Stimulated activated CD8-positive, alpha-beta memory T cell treated with anti-CD3 and anti-CD28 coated beads, Interleukin-7, amount 100 ng/mL, for 24 hours (primary cell): ENCODE measurements at places on chromosomes 12 and 14.
A peak's percentile ranks its signal among the peaks of the same experiment; 100 is the strongest.

DNA sequence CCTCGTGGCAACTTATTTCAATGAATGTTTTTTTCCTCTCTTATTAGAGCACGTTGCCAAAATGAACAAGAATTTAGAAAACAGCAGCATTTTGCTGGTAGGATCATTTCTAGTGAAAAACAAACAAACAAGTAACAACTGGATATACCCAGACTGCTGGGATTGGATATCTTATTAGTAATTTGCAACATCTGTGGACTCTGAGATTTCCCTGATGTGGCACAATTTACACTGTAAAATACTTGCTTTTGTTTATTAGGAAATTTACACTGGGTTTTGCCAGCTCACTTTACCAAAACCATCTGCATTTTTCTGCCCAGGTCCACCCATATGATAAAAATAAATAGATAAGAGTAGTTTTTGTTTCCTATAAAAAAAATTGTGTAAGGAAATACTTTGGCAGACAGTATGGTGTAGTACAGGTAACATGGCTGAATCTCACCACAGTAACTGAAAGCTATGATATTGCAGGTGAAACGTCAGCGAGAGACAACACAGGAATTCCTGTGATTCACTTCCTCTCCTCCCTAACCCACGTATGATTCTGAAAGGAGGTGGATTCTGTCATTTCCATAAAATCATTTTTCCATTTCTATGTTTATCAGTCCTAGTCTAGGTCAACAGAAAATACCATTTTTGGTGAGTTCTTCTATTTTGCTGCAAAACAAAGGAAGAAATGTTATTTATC, 176.2 kb upstream of the NOVA1 start:
- DNase-seq, result no peak

- DNase-seq, result no peak
Measured at GRCh38 chr14:73747379-73748211, 33.4 kb upstream of the PNMA1 start.

GRCh38 chr12:23686095-23686494, 263.4 kb downstream of the SOX5 start:
- DNase-seq, result no peak

GRCh38 chr12:122099856-122100255, 21.3 kb downstream of the MLXIP start:
- no peak for DNase-seq

- no peak for DNase-seq
Measured at GRCh38 chr12:131704509-131704908, 6.4 kb upstream of the SFSWAP start.

DNA sequence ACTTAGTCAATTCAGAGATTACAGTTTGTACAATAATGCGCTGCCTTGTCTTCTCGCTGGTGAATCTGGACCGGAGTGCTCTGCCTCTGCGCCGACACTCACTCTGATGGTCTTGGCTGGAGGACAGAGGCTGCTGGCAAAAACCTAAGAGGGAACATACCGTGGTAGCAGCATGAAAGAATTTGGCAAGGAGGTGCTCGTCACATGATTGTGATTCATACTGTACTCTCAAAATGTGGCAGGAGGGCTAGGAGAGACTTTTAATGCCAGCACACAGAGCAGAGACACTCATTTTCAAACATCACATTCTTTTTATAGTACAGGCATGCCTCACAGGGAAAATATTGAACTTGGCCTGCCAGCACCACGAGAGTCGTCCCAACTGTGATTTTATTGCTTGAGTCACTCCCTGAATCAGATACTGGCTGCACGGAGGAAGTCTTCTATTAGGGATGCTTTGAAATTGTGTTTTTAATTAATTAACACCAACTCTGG, 67.8 kb downstream of the HMGA2 start:
- no peak for DNase-seq

GRCh38 chr12:12892681-12893141, 1.3 kb downstream of the GPRC5A start:
- DNase-seq, result no peak

DNA sequence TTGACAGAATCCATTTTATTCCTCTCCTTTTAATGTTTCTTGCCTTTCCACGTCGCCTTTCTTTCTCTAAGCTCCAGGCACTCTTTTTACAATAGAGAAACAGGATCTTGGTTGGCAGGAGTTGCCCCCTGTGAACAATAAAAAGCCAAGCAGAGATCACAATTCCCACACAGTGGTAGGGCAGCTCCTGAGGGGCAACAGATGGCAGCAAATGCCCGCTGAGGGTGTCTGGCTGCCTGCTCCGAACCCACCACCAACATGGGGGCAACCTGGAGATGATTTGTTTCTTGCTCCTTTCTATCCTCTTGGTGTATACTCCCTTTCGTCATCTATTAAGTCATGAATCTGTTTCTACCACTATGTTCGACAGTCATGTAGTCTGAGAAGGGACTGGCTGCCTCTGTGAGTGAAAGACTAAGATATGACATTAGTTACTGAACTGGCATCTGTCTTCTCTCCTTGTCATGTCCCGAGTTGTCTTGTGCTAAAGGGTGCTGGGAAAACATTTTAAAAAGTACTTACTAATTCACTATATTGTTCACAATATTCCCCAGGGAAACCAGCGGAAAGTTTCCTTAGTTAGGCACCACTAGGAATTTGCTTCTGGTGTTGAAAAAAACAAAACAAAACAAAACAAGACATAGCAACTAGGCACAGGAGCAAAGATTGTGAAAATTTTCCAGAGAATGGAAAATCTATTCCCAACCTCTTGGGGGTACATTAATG, 170.1 kb downstream of the STXBP6 start:
- no peak for DNase-seq

DNA sequence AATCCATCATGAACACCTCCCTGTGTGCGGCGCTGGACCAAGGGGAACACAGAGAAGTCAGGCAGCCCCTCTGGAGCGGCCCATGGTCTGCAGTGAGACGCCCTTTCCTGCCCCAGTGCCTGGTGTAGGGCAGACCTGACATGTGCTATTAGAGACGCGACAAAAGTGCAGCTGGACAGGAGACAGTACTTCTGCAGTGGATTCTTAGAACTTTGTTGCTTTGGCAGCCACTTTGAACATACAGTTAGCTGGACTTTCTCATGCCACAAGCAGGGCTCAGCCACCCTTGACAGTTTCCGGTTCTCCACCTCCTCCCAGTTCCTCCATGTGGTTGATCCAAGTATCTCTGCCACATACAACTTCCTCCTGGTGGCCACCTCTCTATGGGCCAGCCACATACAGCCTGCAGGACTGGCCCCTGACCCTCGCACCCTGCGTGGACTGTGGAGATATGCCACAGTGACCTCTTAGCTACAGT, 45.9 kb downstream of the LGMN start:
- DNase-seq, result no peak

- DNase-seq, result no peak
Measured at GRCh38 chr12:114936148-114937079, 252.4 kb upstream of the TBX3 start.

- no peak for DNase-seq
Measured at GRCh38 chr14:105876829-105877228, 350.4 kb downstream of the TMEM121 start.

DNA sequence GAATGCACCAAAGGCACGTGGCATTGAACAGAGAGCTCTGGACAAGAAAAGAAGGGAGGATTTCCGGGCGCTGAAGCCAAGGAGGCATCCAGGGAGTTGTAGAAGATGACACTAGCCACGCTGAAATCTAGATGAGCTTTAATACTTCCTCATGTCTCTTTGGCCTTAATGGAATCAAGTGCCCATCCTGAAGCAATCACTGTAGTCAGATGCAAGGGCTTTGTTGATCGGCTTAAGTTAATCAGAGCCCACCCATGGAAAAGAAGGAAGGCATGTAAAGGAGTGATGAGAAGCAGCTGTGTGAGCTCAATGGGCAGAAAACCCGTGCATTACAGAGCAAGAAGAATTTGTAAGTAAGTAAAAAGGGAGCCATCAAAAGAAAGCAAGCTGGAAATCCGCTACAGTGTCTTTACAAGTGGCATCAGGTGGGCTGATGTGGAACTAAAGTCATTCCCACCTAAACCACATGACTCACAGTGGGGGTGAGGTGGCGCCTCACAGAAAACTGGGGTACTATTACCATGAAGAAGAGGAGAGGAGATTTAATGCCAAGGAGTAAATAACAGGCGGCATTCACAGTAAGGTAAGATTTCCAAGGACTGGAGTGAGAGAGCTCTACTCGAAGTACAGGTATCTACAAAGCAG, 48.4 kb downstream of the NDUFA12 start:
- DNase-seq, result no peak

- DNase-seq, result no peak
Measured at GRCh38 chr14:30854492-30854891, 19.9 kb upstream of the COCH start.

DNA sequence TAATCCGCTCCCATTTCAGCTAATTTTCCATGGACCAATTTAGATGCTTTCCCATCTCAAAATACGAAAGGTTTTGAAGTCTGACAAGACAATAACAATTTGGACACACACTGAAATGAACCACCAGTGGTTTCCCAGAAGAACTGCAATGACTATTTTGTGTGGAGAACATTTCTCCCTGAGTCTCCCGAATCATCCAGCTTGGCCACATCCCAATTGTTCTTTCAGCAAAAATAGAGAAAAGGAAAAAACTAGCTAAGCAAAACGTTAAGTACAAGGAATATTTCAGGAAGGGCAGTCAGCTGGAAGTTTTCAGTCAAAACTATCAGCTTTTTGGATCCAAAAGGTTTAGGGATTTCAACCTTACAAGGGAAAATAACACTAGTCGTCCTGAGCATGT, 390.6 kb downstream of the KCNH5 start:
- no peak for DNase-seq

- DNase-seq, result no peak
Measured at GRCh38 chr12:53324113-53324778, 2.8 kb upstream of the AAAS start.

DNA sequence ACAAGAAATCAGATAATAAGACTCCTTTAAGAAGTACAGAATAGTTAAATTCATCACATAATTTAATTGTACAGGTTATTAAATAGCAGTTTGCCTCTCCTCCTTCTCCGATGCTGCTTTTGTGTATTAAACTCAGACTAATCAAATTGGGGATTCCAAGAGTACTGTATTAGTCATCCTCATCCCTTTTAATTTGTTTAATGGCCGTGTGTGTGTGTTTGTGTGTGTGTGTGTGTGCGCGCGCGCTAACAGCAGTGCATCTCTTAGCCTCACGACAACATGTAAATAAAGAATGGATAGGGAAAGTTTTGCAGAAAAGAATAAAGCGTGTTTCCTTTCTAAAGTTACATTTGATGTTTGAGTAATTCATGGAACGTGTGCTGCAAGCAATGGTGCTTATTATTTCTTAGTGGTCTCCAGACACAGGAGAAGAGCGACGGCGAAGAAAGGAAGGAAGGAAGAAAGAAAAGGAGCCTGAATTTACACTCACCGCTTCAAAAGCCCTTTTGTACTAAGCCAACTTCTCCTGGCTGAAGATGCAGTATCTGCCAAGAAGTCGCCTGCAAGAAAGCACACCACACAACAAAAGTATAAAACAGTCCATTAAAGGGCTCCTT, 220.3 kb downstream of the ASCL1 start:
- no peak for DNase-seq

DNA sequence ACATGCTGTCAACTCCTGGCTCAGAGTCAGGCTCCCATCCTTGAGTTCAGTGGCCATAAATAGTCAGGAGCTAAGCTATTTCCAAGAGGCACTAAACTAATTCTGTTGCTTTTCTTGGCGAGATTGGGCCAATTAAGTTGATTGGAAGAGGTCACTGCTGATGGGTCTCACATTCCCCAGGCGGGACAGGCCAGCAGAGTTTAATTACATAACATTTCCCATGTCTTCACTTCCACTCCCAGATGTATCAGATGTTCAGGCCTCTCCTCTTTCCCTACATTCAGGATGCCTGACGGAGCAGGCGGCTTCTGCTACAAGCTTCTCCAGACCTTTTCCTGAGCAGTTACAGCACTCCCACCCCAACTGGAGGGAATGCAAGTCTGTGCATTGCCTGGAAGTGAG, 5.3 kb downstream of the NTF3 start:
- no peak for DNase-seq

DNA sequence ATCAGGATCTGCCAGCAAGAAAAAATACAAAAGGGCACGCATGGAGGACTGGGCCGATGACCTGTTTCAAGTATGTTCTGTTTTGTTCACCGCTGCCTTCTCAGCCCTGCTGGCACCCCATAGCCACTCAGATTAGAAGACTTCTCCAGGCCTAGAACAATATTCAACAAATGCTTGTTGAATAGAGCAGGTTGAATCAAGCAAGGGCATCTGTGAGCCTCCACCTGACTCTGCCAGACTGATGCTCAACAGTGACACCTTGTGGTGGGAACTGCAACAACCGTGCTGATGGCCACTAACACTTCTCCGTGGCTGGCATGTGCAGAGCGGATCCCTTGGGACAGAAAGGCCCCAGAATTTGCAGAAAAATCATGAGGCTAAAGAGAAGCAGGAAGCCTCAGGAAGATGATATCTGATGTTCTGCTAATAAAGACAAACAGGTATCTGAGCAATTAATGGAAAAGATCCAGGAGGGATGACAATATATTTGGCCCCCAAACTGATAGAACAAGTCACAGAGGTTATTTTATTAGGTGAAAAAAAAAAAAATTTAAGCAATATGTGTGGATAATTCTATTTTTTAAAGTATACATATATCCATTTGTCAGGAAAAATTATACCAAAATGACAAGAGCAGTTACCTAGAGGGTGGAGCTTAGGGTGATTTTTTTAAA, 114.3 kb downstream of the KSR2 start:
- peak; percentile 14 for DNase-seq

- DNase-seq, result no peak
Measured at GRCh38 chr14:89723930-89724627, 230.5 kb downstream of the EFCAB11 start.

DNA sequence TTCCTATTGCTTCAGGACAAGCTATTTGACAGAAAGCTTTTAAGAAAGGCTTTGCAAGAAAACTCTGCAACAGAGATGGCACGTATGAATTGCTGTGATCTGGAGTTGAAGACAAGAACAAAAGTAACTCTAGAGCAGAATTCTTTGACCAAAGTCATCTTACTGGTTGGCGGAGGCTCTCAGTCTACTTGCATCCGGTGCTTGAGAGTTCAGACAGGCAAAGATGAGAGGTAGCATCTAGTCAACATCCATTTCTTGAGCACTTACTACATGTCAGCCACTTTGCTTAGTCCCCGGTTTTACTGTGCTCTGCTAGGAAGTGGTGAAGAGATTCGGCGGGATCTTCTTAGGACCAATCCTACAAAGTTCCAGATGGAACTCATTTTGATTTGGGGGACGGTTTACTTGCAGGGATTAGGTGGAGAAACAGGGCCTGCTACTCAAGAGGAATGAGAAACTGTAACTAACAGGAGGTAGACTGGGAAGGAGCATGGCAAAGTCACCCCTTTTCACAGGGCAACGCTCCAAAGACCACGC, 404 bp upstream of the CCDC91 start:
- DNase-seq, result peak; percentile 1
